ENCODE measurements at places on chromosomes 4 and X. TPM values are rescaled to one million over a fixed set of nuclear protein-coding genes. Genes with fewer than 3 reads are reported as not detected.

- no peak overlapping the region for H3K4me3 ChIP-seq
- no peak overlapping the region for H3K27ac ChIP-seq
- DNase-seq = no peak
- no peaks in the 10 kb centered on the region for H3K36me3 ChIP-seq
Observed at GRCh38 chr4:182832352-182833120, 84.7 kb downstream of the DCTD start.

The PIGA gene
- 17.9 TPM for total RNA-seq

- no peak overlapping the region for H3K27ac ChIP-seq
- no peak overlapping the region for H3K4me3 ChIP-seq
- no peaks in the 10 kb centered on the region for H3K4me1 ChIP-seq
- no peaks in the 10 kb centered on the region for H3K36me3 ChIP-seq
- DNase-seq = peak; percentile 68
- no peaks in the 10 kb centered on the region for H3K27me3 ChIP-seq
Observed at GRCh38 chr4:182478475-182478874, 235.3 kb downstream of the TENM3 start.

- no peak overlapping the region for H3K27ac ChIP-seq
- H3K27me3 ChIP-seq = no peaks in the 10 kb centered on the region
- DNase-seq = no peak
- H3K4me3 ChIP-seq = no peak overlapping the region
- peaks cover 23% of the 10 kb centered on the region for H3K36me3 ChIP-seq
Observed at GRCh38 chr4:4271912-4272311, 18.0 kb downstream of the LYAR start.

DNA sequence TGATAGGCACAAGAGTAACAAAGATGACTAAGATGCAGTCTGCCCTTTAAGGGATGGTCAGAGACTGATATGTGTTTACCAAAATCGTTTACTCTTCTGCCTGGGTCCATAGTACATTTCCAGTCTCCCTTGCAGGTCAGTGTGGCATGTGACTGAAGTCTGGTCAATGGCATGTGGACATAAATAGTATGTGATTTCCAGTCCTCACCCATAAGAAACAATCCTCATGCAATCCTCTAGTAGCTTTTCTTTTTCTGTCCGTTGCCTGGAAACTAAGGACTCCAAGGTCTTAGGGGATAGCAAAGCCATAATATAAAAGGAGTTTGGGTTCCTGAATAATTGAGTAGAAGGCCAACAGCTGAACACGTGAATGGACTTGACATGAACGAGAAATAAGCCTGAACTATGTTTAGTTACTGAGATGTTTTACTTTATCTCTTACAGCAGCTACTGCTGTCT is 1.1 kb downstream of the SLC9B2 start:
- H3K4me3 ChIP-seq = peak overlapping the region; percentile 88
- H3K27ac ChIP-seq = peak overlapping the region; percentile 73
- peak; percentile 10 for DNase-seq
- H3K36me3 ChIP-seq = no peaks in the 10 kb centered on the region

DNA sequence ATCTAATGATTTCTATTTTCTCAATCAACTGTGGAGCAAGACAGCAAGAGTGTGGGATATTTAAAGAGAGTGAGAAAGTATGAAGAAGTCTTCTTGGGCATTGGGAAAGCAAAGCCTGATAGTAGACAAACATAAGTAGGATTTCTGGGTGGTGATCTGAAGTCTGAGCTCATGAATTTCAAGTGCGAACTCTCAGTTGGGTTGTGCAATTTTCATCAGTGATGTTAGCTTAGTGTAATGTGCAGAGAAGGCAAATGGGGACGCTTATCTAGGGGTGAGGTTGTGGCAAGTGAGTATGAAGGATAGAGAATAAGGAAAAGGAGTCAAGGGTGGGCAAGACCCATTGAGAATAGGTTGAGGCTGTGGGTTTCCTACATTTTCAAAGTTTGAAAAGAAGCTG is 23.7 kb downstream of the VGLL1 start:
- H3K4me3 ChIP-seq = no peak overlapping the region
- no peak overlapping the region for H3K27ac ChIP-seq
- no peaks in the 10 kb centered on the region for H3K4me1 ChIP-seq
- H3K36me3 ChIP-seq = no peaks in the 10 kb centered on the region
- no peak for DNase-seq

GRCh38 chr4:159010563-159011260 is 92.2 kb upstream of the RAPGEF2 start:
- no peaks in the 10 kb centered on the region for H3K36me3 ChIP-seq
- peaks cover 40% of the 10 kb centered on the region for H3K4me1 ChIP-seq
- no peaks in the 10 kb centered on the region for H3K27me3 ChIP-seq
- H3K4me3 ChIP-seq = no peak overlapping the region

- no peak overlapping the region for H3K4me3 ChIP-seq
- no peak overlapping the region for H3K27ac ChIP-seq
- no peak for DNase-seq
- H3K27me3 ChIP-seq = no peaks in the 10 kb centered on the region
- H3K36me3 ChIP-seq = no peaks in the 10 kb centered on the region
- no peaks in the 10 kb centered on the region for H3K4me1 ChIP-seq
Observed at GRCh38 chrX:105349476-105349875, 129.0 kb upstream of the TEX13A start.
